ENCODE measurements at places on chromosomes 2 and 18.

DNA sequence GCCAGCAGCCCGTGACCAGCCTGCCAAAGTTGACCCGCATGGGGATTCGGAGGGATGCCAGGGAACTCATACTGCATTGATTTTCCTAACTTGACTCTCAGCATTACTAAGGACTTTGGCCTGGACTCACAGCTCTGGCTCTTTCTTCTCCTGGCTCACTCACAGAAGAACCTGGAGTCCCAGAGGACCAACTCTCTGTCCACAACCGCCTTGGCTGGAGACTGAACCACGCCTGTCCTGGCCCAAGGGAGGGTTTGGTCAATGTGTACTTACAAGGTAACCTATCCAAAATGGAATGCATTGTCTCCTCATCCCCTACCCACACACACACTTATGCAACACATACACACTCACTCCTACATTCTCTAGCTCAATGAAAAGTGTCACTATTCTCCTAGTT is 135.6 kb upstream of the KLHL29 start:
- DNase-seq: no peak

- no peak for DNase-seq
Observed at GRCh38 chr18:49002881-49003280, 52.1 kb upstream of the SMAD7 start.

GRCh38 chr2:212032032-212032431 is 506.6 kb downstream of the ERBB4 start:
- no peak for DNase-seq

DNA sequence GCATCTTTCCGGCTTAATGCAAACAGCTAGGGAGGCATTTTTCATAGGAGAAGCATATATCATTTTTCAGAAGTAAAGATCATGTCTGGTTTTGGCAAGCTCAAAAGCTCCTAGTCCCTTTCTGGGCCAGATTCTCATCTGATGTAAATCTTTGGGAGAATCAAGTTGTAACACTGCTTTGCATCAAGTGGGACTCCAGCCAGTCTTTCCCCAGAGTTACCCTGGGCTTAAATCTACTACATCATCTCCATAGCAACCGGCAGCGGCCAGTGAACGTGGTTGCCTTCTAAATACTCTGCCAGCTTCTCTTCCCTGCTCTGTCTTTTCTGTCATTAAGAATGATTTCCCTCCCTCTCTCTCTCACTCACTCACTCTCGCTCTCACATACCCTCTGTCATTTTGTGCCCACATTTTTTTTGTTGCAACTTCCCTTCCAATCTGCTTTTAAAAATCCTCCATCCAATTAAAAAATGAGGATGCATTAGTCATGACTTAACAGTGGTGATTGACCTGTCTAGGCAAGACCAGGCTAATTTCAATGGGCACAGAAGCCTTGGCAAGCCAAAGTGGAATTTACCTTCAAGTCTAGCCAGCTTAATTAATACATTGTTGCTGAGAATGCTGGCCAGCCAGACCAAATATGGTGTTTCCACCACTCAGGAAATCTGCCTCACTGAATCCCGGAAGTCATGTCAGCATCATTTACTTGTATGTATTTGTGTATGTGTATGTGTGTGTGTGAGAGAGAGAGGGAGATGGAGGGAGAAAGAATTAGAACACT is 93.0 kb downstream of the NRP2 start:
- DNase-seq: no peak

DNA sequence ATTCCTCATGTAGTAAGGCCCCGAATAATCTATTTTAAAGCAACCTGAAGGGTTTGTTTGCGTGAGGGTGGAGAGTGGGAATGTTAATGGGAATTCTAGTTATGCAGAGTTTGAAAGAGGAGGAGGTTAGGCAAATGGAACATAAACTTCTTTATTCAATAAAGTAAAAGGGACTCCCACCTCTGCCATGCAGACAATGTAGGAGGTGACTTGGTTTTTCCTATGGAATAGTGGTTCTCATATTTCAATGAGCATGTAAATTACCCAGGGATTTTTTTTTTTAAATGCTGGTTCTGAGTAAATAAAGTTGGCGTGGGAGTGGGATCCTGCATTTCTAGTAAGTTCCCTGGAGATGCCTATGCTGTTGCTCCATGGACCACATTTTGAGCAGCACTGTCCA is 367.9 kb downstream of the THSD7B start:
- no peak for DNase-seq

DNA sequence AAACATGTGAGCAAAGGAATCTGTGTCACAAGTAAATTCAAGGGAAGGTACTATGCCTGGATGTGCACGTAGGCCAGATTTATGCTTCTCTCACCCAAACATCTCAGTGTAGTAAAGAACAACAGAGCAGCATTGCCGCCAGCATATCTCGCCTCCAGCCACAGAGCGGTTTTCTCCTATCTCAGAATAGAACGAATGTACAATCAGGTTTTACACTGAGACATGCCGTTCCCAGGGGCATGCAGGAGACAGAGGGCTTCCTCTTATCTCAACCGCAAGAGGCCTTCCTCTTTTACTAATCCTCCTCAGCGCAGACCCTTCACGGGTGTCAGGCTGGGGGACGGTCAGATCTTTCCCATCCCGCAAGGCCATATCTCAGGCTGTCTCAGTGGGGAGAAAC is 175.3 kb downstream of the RPIA start:
- no peak for DNase-seq

GRCh38 chr2:136443661-136444060 is 321.7 kb upstream of the THSD7B start:
- no peak for DNase-seq
